ENCODE measurements at places on chromosomes 6 and 20.

GRCh38 chr20:44901974-44902373, 7.9 kb upstream of the PABPC1L start:
- no peak for DNase-seq

DNA sequence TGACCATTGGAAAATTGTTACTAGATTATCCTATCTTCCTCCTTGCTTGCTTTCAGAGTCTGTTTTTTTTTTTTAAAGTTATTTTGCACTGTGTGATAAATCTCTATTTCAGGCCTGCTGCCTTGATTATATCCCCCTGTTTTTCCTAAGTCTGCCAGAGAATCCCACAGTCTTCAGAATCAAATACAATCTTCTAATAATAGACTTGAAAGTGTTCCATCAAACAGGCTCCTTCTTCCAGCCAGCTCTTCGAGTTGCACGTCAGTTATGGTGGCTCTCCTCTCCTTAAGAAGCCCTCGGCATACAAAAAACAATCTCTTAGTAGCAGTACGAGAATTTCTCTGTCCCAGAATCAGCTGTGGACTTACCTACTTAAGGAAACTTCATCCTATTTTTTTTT, 92.9 kb upstream of the NOX3 start:
- no peak for DNase-seq

DNA sequence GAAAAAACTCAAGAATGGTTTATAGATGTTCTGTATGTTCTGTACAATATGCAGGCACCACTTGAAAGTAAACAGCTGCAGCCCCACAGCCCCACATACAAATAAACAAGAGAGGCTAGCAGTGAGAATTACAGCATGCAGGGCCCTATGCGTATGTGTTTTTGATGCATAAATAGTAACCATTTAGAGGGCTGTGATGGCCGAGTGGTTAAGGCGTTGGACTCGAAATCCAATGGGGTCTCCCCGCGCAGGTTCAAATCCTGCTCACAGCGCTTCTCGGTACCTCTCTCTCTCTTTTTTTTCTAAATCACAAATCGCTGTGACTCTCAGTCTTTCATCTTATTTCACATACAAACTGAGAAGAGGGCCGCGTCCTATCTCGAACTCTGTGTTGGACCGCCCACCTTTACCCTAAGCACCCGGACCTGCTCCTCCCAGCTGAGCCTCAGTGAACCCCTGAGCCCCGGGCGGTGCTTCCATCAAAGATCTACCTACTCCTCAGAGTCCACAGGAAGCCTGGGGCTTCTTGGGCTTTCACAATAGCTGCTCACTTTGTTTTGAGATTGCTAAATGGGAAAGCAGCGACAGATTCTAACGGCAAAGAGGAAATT, 37.7 kb upstream of the PRSS16 start:
- DNase-seq = no peak

GRCh38 chr20:37523012-37523391, 2.0 kb downstream of the NNAT start:
- no peak for DNase-seq

DNA sequence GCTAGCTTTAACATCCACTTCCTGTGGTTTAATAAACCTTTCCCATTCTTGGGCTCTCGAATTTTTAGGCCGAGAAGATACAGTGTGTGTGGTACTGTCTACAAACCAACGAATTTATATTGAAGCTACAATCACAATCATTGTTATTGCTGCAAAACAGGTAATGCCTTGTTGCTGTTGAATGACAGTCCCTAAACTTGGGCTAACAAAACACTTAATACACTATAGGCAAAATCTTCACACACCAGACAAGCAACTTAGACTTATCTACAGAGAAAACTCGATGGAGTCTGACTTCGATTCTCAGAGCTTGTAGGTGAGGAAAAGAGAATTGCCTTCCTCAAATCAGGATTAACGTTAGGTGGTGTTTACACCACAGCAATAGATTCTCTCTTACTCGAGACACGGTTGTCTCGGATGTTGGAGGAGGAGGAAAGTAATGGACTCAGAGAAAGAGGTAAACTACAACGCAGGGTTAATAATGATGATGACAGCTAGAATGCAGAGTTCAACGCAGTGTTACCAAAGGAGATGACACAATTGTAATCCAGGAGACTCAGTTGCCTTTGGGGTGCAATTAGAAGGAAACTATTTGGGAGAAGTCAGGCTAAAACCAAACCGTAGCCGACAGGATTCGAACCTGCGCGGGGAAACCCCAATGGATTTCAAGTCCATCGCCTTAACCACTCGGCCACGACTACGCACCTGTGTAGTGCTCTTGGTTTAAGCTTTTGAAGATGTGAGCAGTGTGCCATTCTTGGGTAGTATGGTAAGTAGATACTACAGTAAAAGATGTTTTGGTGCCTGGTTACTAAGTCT, 32.5 kb upstream of the ZNF184 start:
- DNase-seq = no peak

GRCh38 chr20:57079031-57080005, 187.1 kb downstream of the BMP7 start:
- DNase-seq = no peak

DNA sequence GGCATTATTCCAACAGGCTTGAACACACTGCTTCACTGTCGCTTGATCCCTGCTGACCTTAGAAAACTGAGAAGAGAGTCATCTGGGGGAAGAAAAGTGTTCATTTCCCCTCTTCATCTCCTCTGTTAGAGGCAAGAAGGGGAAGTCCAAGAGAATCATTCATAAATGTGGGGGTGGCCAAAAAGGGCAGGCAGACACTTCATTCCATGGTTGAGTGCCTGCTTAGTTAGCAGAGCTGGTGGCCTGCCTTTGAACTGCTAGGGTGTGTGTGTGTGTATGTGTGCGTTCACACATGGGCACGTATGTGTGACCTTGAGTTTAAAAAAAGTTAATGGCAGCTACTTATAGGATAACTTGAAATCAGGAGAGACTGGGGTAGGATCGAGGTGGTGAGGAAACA, 39.4 kb upstream of the RFPL4B start:
- no peak for DNase-seq

DNA sequence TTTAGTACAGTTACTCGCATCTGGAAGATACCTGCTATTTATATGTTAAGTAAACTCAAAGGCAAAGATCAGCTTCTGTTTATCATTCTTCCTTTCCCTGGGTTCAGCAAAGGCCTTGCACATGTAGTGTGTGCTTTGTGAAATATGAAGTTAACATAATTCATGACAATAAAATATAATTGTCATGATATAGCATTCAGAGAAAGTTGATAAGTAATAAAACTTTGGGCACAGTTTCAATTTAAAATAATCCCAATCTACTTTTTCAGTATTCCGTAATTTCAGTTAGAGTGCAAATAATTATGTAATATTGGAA, 51.9 kb upstream of the ZNF217 start:
- DNase-seq = no peak

GRCh38 chr6:146813554-146813953, 214.8 kb downstream of the ADGB start:
- no peak for DNase-seq

DNA sequence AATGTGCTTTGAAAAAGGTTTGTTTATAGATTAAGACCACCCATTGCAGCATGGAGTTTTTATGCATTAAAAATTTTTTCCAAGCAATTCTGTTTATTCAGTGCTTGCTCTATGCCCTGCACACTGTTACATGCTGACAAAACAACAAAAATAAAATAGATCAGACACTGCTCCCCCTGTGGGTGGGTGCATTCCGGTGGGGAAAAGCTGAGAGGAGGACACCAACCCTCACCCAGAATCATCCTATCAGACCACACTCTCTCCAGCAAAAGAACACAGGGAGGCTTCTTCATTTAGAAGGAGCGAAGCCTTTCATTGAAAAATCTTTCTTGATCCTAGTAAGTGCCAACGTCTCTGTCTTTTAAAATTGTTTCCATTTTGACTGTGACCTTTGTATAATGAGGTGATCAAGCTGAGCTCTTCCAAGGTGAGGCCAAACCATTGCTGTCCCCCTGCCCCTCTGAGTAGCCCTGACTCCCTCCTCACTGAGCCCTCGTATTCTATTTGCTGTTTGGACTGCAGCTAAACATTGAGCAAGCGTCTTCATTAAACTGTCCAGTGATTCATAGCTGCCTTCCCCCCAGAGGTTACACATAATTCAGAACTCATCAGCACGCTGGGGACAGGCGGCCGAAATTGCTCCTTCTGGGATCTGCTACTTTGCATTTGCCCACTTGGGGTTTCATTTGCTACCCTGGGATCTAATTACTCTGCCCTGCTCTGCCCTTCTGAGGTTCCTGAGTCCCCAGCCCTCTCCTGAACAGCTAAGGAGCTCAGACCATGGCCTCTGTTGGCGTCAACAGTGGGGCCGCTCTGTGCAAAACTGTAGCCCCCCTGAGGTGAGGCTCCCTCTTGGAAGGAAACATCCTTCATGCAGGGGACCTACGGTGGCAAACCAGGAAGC, 102.4 kb downstream of the F13A1 start:
- DNase-seq = no peak

- DNase-seq = no peak
Measured at GRCh38 chr20:5397393-5397792, 80.6 kb upstream of the PROKR2 start.

- no peak for DNase-seq
Measured at GRCh38 chr6:20791944-20792343, 257.7 kb downstream of the CDKAL1 start.

DNA sequence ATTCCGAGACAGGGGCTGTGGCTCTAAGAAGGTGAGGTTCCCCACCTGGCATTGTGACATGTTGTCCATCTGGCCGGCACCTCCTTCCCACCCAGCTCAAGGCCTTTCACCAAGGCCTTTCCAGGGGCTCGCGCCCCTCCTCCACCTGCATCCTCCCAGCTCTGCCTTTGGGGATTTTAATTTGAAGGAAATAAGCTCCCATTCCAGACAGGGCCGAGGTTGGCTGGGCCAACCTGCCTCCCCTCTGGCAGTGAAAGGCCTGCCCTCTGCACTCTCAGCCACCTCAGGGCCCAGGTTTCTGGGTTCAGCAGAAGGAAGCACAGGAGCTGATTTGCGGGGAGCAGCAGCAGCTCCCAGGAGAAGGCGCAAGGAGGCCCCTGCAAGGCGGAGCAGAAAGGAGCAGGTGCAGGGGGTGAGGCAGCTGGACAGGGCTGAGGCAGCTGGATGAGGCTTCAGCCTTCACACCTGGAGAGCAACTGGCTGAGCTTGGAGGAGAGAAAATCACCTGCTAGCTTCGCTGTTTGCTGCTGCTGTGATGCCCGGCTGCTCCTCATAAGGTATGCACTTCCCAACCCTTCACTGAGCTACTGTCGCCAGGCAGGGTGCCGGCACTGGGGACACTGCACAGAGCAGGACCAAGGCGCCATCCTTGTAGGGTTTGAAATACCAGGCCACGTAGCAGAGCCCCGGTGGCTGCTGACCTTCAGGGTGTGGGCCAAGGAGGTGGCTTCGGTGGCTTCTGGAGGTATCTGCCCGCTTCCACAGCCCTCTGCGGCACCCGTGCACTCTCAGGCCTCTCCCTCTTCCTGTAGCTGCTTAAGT, 147.0 kb downstream of the SYNDIG1 start:
- no peak for DNase-seq

- DNase-seq = no peak
Measured at GRCh38 chr6:143396497-143397226, 53.8 kb downstream of the ADAT2 start.

- DNase-seq = no peak
Measured at GRCh38 chr20:18527339-18527738, 19.6 kb downstream of the SEC23B start.

DNA sequence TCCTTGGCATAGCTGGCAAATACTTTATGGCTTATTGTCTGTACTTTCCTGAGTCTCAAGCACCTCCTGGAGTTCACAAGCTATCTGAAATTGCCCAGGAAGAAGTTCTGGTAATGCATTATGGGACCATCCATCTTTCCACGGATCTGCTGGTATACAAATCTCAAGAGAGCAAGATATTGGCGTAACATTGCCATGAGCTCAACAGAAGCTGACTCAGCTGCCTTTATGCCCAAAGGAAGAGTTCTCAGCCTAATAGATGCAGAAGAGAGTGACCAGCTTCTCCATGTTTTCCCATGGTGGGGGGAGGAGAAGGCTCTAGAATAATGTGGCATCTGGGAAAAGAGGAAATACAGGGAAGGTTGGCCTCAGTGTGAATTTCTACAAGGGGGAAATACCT, 78.7 kb downstream of the UST start:
- no peak for DNase-seq
